Stimulated activated CD8-positive, alpha-beta memory T cell treated with anti-CD3 and anti-CD28 coated beads, Interleukin-15, amount 100 ng/mL, for 4 hours (primary cell): ENCODE measurements at places on chromosomes 6 and 20.
A peak's percentile ranks its signal among the peaks of the same experiment; 100 is the strongest.

GRCh38 chr6:14067656-14068055, 49.9 kb upstream of the CD83 start:
- DNase-seq, result no peak

DNA sequence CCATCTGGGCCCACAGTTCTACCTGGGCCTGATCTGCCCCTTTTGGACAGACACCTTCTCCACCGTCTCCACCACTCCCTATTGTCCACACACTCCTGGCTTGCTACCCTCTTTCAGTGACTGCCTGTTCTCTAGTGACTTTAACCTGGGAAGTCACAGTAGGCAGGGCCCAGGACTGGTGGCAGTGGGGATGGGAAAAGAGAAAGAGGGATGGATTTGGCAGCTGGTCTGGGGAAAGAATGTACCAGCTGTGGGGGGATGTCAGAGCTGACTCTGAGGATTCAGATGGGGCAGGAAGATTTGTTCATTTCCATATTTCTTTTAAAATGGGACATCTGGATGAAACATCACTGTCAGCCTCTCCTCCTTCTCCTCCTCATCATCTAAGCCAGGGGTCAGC, 85.5 kb downstream of the SULF2 start:
- DNase-seq, result no peak

- no peak for DNase-seq
Measured at GRCh38 chr20:32164984-32165735, 42.4 kb downstream of the PLAGL2 start.

DNA sequence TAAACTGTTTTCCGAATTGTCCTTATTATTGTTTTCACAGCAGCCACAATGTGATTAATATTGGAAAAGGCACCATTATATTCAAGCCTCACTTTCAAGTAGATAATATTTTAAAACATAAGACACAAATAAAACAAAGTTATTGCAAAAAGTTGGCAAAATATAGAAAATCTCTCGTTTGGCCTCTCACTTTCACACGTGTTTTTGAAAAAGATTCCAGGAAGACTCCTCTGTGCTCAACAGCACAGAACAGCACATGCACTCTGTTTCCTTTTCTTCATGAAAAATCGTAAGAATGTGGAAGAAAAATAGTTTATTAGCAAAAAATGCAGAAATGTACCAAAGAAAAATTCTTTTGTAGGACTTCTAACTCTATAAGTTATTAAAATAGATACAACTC, 46.7 kb downstream of the PRKN start:
- DNase-seq, result no peak

- no peak for DNase-seq
Measured at GRCh38 chr6:149961728-149962425, 1.9 kb upstream of the ULBP1 start.

DNA sequence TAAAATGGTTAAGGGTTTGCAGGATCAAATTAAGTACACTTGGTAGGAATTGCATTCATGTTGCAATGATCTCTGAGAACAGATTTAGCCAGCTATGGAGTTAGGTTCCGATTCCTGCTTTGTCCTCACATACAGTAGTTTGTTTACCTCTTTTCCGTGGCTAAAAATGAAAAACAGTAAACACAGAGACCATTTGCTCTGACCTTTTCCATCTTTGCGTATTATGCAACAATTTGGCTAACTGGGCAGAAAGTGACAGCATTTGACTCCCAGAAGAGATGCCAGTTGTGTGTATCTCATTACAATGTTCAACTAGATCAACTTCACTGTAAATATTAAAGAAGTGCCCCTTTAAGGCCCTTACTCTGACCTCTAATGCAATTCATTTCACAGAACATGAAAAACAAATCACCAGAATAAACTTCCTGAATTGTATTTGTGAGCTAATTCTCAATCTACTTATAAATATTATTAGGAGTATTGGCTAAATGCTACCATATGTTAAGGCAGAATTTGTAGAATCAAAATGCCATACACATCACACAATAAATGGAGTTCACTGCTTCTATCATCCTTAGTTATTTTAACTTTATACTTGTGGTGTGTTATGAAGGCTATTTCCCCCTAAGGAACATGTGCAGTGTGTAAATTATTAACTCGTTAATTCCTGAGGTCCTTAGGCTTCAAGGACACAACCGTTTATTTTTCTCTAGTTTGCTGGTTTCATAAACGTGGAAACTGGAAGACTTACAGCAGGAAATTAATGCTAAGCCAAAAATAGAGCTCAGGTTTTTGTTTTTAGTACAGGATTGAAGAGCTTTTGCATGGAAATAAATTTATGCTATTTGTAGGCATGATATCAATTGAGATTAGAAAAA, 380.7 kb upstream of the CITED2 start:
- DNase-seq, result no peak

- no peak for DNase-seq
Measured at GRCh38 chr6:99276747-99277146, 72.7 kb downstream of the FAXC start.

DNA sequence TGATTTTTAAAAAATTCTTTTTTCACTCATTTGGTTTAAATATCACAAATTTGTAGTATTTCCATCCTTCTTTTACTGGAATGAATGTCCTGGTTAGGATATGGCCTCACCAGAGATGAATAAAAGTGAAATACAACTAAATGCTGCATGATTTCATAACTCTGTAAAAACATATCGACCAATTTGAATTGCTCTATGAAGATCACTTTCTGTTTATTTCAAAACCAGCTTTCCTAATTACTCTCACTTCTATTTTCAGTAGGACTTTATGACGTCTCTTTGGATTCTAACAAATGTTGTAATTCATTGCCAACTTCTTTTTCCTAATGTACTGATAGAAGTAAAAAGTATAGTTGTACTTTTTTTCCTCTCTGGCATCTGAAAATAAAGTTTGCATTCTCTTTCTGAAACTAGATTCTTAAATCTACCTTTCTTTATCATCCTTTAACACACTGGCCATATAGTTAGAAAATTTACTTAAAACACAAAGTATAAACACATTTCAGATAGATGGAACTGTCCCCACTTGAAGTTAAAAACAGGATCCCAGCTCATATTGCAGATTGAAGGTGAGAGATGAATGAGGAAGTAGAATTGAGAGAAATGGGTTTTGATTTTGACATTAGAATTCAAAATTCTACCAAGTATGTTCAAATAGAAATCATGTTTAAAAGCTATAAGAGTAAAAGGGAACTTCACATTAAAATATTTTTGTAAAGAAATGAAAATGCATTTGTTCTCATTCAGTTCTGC, 40.3 kb upstream of the IL20RA start:
- DNase-seq, result no peak

- no peak for DNase-seq
Measured at GRCh38 chr20:50930139-50930975, 880 bp downstream of the ADNP start.

GRCh38 chr20:4684837-4685413, 36.8 kb upstream of the PRND start:
- DNase-seq, result no peak

DNA sequence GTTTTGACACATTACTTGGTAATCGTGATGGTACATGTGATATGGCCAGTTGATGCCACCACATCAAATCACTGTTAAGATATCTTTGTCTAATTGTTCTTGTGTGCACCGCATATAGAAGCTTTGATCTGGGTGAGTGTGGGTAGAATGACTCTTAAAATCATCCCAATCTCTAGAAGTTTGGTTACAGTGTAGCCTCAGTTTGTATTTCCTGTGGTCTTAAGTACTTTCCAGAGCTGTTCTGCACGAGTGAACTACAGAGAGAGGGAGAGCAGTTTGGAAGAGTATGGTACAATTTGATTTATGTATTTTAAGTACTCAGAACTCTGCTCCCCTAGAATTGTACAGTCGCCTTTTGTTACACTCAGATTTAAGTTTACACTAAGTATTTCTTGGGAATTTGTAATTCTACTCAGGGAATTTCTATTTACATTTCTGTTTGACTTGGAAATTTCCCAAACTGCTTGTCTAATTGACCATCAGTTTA, 37.5 kb downstream of the SNX9 start:
- peak; percentile 17 for DNase-seq

GRCh38 chr20:4811257-4811656, 89.5 kb downstream of the PRND start:
- no peak for DNase-seq

GRCh38 chr20:34389954-34390555, 27.0 kb downstream of the ITCH start:
- DNase-seq, result no peak
